ENCODE measurements at places on chromosomes 2 and 18.

DNA sequence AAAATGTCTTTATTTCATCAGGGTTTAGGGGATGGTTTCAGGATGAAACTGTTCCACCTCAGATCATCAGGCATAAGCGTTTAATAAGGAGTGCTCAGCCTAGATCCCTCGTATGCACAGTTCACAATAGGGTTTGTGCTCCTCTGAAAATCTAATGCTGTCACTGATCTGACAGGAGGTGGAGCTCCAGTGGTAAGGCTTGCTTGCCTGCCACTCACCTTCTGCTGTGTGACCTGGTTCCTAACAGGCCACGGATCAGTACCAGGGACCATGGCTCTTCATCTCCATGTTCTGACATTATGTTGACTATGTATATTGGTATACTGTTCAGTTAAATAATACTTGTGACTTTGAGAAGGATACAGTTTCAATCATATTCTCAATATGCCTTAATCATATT is 41.6 kb downstream of the PPIG start:
- DNase-seq: no peak

- DNase-seq: no peak
Observed at GRCh38 chr2:236552581-236553363, 16.9 kb upstream of the ACKR3 start.

DNA sequence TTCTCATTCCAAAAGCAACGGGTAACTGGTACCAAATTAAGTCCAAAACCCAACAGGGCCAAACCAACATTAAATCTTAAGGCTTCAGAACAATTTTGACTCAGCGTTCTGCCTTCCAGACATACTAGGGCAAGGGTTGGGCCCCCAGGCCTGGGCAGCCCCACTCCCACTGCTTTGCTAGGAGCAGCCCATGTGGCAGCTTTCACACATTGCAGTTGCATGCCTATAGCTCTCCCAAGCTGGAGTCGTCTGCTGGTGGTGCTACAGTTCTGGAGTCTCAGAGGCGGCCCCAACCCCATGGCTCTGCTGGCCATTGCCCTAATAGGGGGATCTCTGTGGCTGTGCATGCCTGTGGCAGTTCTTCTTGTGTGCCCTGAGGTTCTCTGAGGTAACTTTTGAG is 37.6 kb upstream of the CD226 start:
- DNase-seq: no peak

DNA sequence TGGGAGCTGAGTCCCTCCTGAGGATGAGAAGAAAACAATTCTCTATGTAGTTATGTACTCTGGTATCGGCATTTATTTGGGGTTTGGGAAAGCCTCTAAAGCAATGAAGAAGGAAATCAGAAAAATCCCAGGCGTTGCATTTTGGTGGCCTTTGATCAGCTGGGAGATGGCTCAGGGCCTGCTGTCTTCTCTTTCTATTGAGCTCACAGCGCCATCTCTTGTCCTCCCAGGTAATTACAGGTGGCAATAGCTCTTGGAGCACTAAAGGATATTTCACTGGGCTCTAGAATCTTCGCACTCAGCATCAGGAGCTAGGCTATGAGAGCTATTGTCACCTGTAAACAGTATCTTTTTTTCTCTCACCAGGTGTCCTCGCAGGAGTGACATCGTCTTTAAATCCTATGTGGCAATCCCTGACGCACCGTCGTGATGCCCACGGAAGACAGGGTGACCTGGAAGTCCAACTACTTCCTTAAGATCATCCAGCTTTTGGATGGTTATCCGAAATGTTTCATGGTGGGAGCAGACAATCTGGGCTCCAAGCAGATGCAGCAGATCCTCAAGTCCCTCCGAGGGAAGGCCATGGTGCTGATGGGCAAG is 76.1 kb upstream of the PMAIP1 start:
- DNase-seq: peak; percentile 4

All from stimulated activated naive CD4-positive, alpha-beta T cell treated with Interleukin-2 at 50 U/mL for 16 hours (primary cell).